GM23338 (cell line): ENCODE measurements at places on chromosomes 11 and 22.

GRCh38 chr11:32149748-32150147 lies 58.9 kb downstream of the RCN1 start:
- no peak for DNase-seq

GRCh38 chr11:64762674-64763525 lies 3.1 kb upstream of the PYGM start:
- DNase-seq = peak; percentile 77

DNA sequence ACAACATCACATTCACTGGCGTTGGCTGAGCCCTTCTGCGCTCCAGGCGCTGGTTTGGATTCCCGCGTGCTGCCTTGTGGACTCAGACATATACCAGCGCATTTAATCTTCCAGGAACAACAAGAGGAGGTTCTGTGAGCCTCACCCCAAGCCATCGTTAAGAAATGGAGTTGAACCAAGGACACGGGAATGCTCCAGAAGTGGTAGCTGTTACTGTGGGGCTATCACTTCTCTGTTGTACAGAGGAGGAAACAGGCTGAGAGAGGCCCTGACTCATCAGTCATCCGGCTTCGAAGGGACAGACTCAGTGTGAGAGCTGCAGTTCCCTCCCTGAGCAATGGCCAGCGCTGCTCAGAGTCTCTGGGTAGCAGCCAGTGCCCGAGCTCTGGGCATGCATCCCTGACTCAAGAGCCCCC lies 291.3 kb downstream of the TBC1D22A start:
- no peak for DNase-seq

DNA sequence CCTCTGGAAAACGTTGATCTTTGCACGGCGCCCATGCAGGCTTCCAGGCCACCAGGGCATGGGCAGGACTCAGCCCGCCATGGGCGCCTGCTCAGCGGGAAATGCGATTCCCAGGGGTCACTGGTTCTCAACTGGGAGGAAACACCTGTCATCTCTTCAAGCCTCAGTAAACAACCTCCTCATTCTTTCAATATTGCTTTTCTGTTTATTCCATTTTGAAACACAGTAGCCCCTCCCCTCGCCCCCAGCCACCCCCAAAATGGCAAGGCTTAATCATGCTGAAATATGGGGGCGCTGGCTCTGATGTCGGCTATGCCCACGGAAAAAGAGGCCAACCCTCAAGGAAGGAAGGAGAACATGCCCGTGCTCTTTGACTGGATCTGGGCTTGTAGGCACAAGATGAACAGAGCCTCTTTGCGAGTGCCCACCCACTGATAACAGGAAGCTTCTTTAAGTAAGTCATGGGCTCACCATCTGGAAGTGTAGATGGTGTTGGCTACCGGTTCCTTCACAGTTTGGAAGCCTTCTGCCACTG lies 594 bp upstream of the POU2AF1 start:
- DNase-seq = no peak

- no peak for DNase-seq
These were observed 101.4 kb upstream of the OR9G4 start for GRCh38 chr11:56849852-56850251.

DNA sequence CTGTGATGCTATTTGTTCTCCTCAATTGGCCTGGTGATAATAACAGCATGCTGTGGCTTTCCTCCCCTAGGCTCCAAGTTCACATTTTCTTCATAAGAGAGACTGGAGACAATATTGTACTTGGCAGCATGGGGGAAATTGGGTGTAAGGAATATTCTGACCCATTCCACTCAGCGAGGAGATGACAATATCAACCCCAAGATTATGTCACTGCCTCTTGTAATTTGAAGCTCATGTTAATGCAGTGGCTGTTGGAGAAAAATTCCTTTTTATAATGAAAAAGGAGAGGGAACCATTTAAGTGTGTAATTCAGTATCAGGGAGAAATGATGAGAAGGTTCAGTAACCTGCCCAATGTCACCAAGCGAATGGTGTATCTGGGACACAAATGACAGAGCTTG lies 665.8 kb downstream of the NTM start:
- DNase-seq = no peak

GRCh38 chr11:12998336-12998735 lies 10.8 kb upstream of the RASSF10 start:
- DNase-seq = no peak

- no peak for DNase-seq
These were observed 14.1 kb downstream of the APOL1 start for GRCh38 chr22:36267058-36267457.

GRCh38 chr11:102402548-102402947 lies 50.0 kb downstream of the TMEM123 start:
- DNase-seq = no peak

GRCh38 chr11:122893131-122893530 lies 10.6 kb downstream of the JHY start:
- DNase-seq = no peak

DNA sequence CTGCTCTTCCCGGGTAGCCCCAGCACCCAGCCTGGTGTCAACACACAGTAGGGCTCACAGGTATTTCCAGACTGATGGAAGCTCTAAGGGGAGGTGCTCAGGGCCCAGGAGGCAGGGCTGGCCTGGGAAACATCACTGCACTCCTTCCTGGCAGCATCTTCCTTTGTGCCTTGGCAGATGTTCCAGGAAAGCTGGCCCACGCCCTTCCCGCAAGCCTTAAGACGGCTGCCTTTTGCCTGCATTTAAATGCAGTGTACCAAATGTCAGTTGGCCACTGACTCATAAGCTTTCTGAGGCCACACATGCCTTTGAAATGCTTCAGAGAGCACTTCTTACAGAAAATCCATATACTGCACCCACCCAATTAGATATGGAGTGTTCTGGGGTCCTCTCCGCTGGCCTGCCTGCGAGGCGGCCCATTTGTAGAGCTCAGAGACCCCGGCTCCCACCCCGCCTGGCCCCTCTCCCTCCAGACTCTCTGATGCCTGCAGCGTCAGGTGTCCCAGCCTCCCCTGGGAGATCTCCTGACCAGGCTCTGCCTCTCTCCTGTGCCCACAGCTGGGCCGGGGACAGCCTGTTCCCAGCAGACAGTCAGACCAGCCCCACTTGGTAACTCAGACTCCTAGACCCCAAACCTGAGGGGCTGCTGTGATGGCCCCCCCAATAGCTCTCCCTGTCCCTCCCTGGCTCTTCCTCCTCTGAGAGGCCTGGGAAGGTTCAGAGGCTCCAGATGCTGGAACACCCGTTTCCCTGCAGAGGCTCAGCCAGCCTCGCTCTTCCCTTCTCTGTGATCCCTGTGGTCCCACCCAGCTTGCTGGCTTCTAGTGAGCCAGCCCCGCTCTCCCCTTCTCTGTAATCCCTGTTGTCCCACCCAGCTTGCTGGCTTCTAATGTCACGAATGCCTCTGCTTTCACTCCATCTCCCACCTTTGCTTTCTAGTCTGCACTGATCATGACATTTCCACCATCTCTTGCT lies 47.6 kb upstream of the THY1 start:
- no peak for DNase-seq

GRCh38 chr11:116771935-116772334 lies 852 bp downstream of the BUD13 start:
- no peak for DNase-seq

- peak; percentile 1 for DNase-seq
These were observed 424.4 kb upstream of the LARGE1 start for GRCh38 chr22:34344702-34345101.

- DNase-seq = no peak
These were observed 6.8 kb downstream of the QSER1 start for GRCh38 chr11:32899438-32899837.

DNA sequence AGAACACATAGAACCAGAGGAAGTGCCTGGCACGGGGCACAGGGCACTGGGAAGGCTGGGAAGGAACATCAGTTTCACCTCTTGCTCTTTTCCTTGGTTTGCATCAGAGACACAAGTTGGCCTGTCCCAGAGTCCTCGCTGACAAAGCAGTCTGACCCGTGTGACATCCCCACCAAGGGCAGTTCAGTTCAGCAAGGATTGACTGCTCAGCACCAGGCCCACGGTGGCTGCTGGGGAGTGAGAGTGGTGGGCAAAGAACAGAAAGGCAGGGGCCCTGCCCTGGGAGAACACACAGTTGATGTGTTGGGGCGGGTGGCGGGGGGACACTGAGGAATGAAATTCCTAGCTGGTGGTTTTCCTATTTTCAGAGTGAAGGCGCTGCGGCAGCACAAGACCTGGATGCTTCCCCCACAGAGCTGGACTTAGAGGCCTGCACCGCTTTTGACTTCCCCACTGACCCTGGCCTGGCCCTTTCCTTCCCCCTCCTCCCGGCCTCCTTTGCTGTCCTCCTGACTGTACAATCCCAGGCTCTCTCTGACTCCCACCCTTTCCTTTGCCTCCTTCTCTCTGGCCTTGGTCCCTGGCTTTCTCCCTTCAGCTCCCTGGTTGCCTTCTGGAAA lies 2.2 kb upstream of the TMPRSS13 start:
- no peak for DNase-seq

DNA sequence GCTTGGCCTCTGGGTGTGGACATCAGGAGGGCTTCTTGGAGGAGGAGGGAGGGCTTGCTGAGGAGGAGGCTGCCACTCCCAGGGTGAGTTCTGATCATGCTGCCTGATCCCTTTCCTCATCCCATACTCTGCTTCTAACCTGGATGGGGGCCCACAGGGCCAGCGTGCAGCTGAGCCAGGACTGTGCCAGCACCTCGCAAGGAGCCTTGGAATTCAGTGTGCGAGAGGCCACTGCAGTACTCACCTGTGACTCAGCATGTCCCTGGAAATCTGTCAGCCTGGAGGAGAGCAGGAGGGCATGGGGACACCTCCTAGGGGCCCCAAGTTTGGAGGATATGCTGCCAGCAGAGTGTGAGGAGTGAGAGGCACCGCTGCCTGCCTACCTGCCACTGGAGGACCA lies 4.2 kb upstream of the GAB4 start:
- DNase-seq = no peak

GRCh38 chr11:87477321-87477720 lies 439.6 kb downstream of the TMEM135 start:
- DNase-seq = no peak

- DNase-seq = no peak
These were observed 427.3 kb downstream of the TENM4 start for GRCh38 chr11:79013509-79013908.

DNA sequence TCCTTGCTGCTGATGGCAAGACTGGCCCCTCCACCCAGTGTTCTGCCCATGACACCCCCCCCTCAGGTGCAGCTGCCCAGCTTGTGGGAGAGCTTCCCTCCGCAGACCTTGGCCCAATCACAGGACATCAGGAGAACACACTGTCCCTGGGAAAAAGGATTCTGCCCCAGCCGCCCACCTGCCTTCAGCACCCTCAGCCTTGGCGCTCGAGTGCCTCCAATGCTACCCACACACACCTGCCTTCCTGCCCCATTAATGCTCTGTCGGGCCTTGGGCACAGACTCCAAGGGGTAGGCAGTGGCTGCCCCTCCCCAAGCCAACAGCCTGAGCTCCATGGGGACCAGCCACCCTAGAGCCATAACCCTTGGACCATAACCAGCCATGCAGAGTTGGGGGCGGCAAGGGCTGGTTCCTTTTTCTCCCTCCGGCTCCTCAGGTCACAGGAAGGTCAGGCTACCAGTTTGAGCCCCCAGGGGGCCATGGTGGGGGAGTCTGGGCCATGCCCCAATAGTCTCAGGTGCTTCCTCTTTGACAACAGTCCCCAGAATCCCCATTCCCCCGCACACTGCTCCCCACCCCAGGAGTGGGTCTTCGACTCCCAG lies 1.3 kb upstream of the ZNF70 start:
- no peak for DNase-seq

- DNase-seq = peak; percentile 34
These were observed 35.4 kb downstream of the CD82 start for GRCh38 chr11:44600839-44601383.

GRCh38 chr11:12270215-12270797 lies 107.1 kb upstream of the PARVA start:
- DNase-seq = no peak

GRCh38 chr22:23847991-23848864 lies 9.4 kb upstream of the DERL3 start:
- DNase-seq = peak; percentile 66

DNA sequence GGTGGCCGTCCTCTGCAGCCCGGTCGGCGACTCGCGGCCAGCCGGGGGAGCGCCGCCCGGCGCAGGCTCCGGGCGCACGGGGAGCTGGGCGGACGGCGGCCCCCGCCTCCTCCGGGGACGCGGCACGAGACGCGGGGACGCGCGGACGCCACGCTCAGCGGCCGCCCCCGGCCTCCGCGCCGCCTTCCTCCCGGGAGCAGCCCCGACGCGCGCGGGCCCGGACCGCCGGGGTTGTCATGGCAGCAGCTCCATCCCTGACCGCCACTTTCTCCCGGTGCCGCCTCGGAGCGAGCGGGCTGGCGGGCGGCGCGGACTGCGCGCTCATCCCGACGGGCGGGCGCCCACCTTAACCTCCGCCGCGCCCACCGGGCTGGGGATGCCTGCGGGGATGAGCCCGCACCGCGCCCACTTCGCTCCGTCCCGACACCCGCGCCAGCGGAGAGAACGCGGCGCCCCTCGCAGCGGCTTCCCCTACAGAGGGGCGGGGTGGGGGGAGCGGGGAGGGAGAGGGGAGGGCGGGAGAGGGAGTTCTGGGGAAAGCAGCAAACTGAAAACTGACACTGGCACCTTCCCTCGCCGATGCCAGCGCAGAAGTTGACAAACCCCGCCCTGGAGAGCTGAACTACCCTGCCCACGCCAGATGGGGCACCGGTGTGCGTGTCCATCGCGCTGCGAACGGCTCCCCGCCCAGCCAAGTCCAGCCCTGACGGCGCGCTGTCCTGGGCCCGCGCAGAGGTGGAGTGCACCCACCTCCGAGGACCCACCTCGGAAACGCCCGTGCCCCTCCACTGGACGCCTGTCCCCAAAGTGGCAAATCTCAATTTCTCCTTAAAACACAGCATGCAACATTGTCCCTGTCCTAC lies 588.4 kb downstream of the OPCML start:
- DNase-seq = peak; percentile 62

DNA sequence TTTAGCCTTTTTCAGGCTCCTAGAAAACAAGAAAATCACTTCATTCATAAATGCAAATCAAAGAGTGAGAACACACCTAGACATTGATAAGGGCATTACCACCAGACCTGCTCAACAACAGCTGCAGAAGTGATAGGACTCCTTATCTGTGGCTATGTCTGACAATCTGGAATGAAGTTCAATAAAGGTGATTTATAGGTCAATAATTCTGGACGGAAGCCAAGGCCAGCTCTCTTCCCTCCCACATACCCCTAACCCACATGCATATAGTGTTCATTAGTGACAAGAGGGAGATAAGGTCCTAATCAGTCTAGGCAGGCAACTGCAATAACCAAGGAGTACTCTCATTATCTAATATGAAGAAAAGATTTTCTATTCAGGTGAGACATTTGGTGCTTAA lies 111.3 kb downstream of the ETS1 start:
- no peak for DNase-seq

GRCh38 chr11:67452141-67452952 lies at the start of gene GPR152:
Gene GPR152 (minus strand): TSS chr11:67452729. CDS start chr11:67452724, 5 bp downstream.
- no peak for DNase-seq

DNA sequence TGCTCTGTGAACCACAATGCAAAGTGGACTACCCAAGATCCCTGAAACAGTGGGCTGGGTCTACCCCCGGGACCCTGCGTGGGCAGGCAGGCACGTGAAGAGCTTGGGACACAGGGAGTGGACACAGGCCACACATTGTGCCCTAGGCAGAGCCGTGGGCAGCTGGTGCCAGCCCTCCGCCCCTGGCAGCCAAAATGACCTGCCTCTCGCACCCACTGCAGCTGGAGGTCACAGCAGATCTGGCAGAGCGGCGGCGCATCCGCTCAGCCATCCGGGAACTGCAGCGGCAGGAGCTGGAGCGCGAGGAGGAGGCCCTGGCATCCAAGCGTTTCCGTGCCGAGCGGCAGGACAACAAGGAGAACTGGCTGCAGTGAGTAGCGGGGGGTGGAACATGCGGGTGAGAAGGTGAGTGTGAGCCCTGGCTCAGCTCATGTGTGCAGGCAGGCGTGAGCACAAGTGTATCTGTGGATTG lies 6.7 kb downstream of the SMTN start:
- no peak for DNase-seq
